Common myeloid progenitor, CD34-positive (primary cell): ENCODE measurements at places on chromosomes 3 and 15.

- no peak for DNase-seq
These were observed 41.8 kb downstream of the ZNF710 start for GRCh38 chr15:90042766-90043529.

DNA sequence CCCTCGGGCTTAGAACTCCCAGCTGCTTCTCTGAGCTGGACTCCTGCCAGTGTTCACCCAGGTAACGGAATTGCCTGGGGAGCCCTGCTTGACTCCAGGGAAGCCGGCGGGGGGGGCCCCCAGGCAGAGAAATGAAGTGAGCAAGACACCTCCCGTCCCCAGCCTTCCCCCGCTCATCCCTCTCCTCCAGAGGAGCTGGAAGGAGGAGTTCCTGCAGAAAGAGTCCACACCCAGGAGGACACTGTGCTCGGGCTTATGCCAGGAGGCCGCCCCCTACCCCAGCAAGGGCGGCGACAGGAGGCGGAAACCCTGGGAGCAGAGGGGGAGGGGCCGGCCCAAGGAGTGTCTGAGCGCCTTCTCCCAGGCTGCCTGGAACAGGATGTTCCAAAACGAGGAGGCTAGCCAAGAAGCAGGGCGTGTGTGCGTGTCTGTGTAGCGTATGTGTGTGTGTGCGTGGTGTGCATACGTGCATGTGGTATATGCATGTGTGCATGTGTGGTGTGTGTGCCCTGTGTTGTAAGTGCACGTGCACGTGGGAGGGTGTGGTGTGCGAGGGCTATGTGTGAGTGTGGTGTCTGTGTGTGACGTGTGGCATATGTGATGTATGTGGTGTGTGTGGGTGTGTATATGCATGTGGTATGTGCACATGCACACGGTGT, 511.3 kb downstream of the SHQ1 start:
- no peak for DNase-seq

DNA sequence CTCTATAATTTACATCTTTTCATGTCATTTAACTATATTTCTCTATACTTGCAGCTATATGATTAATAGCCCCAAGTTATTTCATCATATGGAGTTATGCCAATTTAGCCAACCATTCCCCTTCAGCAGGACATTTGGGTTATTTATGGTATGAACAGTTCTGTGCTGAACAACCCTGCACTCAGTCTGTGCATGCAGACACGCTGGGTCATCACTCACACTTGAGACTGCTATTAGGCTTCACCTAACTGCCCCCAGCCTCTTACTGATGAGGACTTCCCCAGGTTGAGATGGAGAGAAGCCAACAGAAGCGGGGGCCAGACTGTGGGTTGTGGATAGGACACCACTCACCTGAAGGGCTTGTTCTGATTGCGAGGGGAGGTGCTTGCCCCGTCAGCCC, 7.3 kb downstream of the TADA3 start:
- DNase-seq: no peak

DNA sequence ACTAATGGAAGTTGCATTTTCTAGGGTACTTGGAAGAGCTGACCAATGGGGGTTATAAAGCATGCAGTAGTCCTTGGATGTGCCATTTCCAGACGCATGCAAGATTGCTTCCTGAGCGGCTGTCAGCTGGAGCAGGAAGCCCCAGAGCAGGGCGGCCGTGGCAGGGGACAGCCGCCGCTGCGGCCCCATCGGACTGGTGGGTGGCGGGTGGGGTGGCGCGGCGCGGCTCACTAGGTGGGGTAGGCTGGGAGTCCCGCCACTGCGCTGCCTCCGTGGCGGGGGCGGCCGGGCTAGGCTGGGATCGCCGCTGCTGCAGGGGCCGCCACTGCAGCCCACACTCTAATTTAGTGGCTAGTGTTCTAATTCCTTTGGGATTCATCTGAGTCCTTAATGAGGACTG, 56.5 kb upstream of the FGF7 start:
- no peak for DNase-seq

- DNase-seq: no peak
These were observed 137.7 kb downstream of the RAB11A start for GRCh38 chr15:66006986-66007385.

- peak; percentile 25 for DNase-seq
These were observed 253.3 kb downstream of the TJP1 start for GRCh38 chr15:29568840-29569532.

- no peak for DNase-seq
These were observed 12.2 kb downstream of the SEMA7A start for GRCh38 chr15:74421302-74422245.

GRCh38 chr3:148439254-148439822, 258.4 kb upstream of the AGTR1 start:
- DNase-seq: no peak

DNA sequence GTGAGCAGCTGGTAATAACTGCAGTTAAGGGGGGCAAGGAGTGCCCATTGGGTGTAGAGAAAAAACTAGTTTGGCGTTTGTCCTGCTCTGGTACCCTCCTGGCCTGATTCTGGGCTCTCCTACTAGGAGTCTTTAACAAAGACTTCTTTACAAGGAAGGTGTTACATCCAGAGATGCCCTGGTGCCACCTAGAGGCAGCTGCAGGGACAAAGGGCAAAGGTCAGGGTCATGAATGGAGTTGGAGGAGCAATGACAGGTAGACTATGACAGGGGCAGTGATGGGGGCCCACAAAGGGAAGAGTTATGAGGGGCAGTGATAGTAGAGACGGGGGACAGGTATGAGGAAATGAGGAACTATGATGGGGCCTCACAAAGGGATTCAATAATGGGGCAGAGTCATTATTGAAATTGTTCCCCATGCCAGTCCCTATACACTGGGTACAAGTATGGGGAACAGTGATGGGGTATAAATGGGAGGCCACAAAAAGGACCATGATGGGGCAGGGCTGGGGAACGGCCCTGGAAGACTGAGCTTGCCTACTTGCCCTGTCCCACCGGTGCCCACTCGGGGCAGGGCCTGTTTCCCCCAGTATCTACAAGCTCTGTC, 7.9 kb downstream of the CCDC71 start:
- DNase-seq: peak; percentile 59

DNA sequence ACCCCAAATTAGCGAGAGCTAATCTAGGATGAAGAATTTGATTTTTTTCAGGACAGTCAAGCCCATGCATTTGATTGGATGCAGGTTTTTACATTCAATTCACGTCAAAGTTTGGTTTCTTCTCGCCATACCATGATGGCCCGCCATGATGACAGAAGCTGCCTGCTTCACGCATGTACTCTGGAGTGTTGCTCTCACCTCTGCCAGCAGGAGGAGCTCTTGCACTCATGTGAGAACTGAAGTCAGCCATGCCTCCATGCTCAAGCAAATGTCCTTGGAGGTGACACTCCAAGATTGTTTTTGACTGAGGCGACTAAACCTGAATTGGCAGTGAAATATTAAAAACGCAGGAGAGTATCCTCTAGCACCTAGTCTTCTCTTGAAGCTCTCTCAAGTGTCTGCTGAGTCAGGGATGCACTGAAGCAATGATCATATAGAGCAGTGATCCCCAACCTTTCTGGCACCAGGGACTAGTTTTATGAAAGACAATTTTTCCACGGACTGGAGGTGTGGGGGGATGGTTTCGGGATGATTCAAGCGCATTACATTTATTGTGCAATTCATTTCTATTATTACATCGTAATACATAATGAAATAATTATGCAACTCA, 120.9 kb downstream of the SAMMSON start:
- peak; percentile 71 for DNase-seq
